ENCODE measurements at places on chromosomes 16 and 17.

GRCh38 chr17:2849327-2849670 is 53.1 kb downstream of the RAP1GAP2 start:
- no peak for DNase-seq

GRCh38 chr17:47847341-47848197 is 3.4 kb downstream of the SP6 start:
- DNase-seq, result no peak

DNA sequence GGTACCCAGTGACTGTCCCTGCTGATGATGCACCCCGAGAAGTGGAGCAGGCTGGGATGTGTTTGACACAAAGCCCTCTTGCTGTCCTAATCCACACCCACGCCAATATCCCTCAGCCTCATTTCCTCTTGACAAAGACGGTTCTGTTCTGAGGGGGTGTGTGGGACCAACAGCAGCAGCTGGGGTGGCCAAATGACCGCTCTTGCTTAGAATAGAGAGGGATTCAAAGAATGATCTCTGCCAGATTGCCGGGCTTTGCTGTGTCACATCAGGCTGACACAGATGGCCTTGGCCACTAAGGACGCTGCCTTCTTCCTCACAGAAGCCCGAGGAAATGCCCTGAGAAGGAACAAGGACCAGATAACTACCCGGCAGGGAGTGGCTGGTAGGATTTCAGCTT is 250.7 kb downstream of the NTN1 start:
- no peak for DNase-seq

GRCh38 chr17:45241328-45242028 is 19.8 kb downstream of the FMNL1 start:
- no peak for DNase-seq

- DNase-seq, result no peak
Observed at GRCh38 chr17:77475016-77475976, 334.5 kb downstream of the SEC14L1 start.

GRCh38 chr17:31522987-31523495 is 131.6 kb downstream of the RAB11FIP4 start:
- DNase-seq, result no peak
